ENCODE measurements at places on chromosomes 3 and 15.

DNA sequence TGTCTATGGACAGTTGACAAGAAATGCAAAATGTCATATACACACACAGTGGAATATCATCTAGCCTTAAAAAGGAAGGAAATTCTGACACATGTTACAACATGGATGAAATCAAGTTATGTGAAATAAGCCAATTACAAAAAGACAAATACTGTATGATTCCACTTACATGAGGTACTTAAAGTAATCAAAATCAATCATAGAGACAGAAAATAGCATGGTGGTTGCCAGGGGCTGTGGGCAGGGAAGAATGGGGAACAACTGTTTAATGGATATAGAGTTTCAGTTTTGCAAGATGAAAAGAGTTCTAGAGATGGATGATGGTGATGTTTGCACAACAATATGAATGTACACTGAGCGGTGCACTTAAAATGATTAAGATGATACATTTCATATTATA lies 613.8 kb upstream of the ZNF385D start:
- no peak for DNase-seq

GRCh38 chr3:189108735-189109134 lies 63.0 kb upstream of the TPRG1 start:
- DNase-seq, result no peak

DNA sequence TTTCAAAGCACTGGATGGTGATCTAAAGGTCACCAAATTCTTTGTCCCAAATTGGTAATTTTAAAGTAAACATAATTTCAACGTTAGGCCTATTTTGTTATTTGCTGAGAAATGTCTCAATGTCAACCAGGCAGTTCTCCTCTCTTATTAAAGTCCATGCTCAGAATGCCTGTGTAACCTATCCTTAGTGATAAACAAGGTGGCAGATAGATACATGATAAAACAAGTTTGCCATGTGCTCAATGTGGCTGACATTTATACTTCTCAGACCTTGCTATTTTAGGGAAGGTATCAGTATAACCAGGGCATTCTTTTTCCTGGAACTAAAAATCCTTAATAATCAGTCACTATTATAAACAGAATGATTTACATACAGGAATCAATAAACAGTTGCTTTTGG lies 8.5 kb downstream of the MBNL1 start:
- no peak for DNase-seq

GRCh38 chr3:128275316-128276145 lies 122.2 kb downstream of the EEFSEC start:
- DNase-seq, result no peak

DNA sequence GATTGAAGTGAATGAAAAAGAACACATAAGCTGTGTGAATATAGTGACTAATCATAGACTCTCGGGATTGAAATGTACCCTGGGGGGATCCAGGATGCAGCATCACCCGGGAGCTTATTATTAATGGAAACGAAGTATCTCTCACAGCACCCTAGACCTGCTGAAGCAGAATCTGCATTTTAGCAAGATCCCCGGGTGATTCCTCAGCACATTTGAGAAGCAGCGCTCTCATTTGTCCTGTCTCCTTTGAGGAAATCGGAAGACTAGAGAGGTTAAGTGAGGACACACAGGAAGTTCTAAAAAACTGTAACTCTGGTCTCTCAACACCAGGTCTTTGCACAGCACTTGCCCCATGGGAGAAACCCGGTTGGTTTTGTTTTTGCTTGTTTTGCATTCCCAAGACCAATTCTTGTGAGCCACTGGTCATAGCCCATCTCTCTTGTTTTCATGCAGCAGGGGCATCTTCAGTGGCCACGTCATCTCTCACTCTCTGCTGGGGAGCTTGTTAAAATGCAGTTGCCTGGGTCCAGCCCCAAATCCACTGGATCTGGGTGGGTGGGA lies 30.2 kb downstream of the ZNF710 start:
- peak; percentile 95 for DNase-seq

GRCh38 chr3:64675687-64676247 lies 12.0 kb downstream of the ADAMTS9 start:
- DNase-seq, result no peak

DNA sequence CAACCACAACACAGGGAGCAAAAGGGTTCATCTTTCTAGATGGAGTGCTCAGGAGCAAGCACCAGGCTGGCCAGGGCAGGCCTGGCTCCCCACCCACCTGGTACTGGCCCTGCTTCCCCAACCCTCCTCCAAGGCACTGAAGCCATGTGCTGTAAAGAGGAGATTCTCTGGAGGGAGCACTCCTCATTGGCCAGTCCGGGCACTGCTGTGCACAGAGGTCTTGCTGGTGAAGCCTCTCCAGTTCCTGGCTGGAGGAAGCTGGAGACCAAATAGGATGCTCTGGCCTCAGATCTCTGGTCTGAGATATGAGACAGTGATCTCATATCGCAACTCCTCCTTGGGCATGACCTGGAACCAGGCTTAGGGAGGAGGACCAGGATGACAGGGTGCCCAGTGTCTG lies 7.7 kb upstream of the SEMA3F start:
- no peak for DNase-seq

DNA sequence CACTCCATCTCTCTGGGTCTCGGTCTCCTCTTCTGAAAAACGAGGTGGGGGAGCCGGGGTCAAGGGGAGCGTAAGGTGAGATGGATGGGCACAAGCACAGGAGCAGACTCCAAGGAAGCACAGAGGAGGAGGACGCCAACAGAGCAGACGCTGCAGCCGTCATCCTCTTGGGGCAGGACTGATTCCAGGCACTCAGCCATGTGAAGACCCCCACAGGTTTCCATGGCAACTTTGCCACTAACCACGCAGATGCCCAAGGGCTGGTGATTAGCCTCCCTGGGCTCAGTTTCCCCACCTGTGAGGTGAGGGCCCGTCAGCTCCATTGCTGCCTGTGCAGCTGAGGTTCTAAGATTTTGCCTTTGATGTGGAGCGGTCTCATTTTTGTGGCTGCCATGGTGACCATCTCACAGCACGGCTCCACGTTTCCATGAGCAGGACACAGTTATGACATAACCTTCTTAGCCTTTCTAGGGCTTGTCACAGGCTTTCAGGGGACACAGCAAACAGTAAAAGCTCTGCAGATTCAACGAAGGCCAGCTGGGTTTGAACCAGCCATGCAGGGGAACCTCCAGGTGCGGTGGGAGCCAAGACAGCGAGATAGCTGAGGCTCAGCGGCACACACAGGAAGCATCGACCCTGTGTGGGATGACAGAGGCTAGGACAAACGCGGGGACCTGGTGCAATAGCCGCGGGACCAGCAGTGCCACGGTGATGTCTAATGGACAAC lies 170.3 kb downstream of the NUP210 start:
- no peak for DNase-seq

DNA sequence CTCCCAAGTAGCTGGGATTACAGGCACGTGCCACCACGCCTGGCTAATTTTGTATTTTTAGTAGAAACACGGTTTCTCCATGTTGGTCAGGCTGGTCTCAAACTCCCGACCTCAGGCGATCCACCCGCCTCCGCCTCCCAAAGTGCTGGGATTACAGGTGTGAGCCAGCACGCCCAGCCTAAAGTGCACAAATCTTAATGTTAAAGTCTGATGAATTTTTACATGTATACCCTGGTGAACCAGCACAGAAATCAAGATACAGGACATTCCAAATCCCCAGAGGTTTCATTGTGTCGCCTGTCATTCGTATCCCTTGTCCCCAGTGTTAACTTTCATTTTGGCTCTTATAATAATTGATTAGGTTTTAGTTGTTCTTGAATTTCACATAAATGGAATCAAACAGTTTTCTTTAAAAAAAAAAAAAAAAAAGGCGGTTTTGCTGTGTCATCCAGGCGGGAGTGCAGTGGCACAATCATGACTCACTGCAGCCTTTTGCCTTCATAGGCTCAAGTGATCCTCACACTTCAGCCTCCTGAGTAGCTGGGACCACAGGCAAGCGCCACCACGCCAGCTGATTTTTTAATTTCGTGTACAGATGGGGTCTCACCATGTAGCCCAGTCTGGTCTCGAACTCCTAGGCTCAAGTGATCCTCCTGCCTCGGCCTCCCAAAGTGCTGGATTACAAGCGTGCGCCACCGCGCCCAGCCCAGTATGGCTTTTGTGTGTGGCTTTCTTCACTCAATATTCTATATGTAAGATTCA lies 1.5 kb upstream of the TM4SF19 start:
- DNase-seq, result no peak

- DNase-seq, result no peak
Measured at GRCh38 chr15:65819563-65819960, 27.5 kb upstream of the DENND4A start.

DNA sequence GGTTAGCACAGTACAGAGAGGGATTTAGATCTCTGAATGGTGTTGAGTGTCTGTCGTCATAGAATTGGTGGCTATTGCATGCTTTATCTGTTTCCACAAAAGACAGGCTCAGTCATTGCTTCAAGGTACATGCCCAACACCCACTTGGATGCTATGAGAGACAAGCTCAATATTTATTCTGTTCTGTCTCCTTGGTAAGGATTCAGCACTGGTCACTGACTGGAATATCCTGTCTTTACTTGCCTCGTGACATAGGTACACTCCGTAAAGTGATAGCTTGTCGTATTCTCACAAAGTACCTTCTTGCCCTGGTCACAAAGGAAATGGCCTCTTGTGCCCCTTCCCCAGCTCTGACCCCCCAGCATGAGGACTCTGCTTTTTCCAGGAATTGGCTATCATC lies 72.8 kb upstream of the CTNNB1 start:
- DNase-seq, result no peak

- no peak for DNase-seq
Measured at GRCh38 chr3:87073496-87074145, 82.7 kb upstream of the VGLL3 start.

DNA sequence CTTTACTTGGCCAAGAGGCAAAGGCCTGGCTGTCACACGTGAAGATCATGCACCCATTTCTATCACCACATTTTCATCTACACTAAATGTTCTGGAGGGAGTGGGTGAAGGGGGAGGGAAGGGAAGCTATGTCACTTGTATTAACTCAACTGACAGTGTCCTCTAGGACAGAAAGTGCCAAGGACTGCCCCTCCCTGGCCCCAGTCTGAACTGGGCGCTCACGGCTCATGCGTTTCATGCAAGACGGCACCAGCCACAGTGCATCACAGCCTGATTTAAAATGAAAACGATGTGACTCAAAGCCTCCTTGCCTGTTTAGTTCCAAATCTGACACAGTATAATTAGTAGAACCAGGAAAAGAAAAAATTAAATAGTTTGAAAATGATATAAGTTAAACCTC lies 20.8 kb upstream of the RAD18 start:
- no peak for DNase-seq

DNA sequence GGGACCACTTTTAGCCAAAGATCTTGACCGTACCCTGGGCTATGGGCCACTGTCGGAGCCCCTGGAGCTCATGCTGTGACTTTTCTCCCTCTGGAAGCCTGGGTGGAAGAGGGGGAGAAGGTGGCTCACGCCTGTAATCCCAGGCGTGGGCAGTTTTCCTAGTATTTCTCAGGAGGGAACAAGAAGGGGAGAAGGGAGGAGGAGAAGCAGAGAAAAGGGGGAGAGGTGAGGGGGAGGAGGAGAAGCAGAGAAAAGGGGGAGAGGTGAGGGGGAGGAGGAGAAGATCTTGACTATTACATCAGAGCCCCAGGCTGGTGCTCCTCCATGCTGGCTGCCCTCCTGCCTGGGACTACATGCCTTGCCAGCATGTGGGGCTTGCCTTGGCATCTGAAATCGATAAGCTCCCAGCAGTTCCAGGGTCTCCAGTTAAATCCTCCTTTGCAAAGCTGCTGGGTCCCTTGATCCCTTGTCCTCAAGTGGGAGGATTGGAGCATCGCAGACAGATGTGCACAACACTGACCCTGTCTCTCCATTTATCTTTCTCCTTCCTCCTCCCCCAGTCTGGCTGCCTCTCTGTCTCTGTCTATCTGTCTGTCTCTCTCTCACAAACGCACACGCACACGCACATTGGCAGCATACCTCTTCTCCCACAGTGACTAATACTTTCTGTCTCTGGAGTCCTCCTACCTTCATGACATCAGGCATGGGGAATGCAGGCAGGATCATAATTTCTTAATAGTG lies 41.6 kb downstream of the MRAS start:
- DNase-seq, result no peak

DNA sequence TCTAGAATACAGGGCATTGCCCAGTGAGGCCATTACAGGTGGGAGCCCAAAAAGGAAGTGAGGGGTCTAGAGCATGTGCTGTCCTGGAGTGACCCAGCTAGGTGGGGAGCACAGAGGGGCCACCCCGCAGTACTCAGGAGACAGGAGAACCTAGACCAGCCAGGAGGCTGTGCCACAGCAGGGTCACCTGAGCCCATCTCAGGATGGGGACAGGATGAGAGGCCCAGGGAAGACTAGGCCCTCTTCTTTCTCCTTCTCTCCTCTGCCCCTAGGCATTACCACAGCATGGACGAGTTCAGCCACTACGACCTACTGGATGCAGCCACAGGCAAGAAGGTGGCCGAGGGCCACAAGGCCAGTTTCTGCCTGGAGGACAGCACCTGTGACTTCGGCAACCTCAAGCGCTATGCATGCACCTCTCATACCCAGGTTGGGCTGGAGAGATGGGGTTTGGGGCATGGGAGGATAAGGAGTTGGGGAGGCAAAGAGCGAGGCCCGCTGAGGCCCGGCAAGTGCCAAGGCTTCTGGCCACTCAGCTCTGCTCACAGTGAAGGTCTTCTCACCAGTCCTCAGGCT lies 20.6 kb downstream of the LOXL1 start:
- DNase-seq, result no peak

- no peak for DNase-seq
Measured at GRCh38 chr3:112136959-112137693, 4.1 kb upstream of the GCSAM start.
